ENCODE measurements at places on chromosomes 16 and 17. TPM values are rescaled to one million over a fixed set of nuclear protein-coding genes. Genes with fewer than 3 reads are reported as not detected.
A peak's percentile ranks its signal among the peaks of the same experiment; 100 is the strongest.

Gene SLC13A2
- total RNA-seq: not detected

DNA sequence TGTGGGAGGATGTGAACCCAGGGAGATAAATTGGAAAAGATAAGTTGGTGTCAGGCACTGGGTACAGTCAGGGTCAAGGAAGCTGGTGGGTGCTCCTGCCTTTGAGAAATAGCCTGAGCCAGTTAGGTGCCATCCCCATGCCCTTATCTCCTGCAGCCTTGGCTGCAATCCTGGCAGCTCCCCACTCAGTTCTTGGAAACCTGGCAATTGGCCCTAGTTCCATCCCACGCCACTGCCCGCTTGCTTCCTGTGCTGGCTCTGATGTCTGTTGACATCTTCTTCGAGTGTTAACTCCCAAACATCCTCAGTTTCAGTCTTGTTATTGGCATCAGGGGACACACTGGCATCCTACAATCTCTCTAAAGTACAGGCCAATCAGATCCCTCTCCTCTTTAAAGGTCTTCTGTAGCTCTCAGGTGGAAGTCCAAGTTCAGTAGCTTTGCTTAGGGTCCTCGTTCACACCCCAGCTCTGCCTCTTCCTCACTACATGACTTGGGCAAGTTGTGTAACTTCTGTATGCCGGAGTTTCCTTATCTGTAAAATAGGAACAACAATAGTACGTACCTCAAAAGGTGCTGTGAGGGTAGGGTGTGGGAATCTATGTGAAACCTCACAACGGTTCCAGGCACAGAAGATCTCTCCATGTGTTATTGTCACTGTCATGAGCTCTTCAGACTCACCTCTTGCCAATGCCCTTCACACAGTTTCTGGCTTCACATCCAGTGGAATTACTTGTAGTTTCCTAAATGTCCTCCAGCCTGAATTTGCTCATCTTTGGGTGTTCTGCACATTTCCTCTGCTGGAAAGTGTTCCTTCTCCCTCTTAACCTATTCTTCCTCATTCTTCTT, 13.5 kb upstream of the PRKAR1A start:
- DNase-seq: peak; percentile 82

Gene ZACN
- not detected for total RNA-seq

GRCh38 chr16:81319221-81319912, 4.6 kb downstream of the GAN start:
- DNase-seq: no peak

GRCh38 chr16:80689487-80689886, 114.9 kb downstream of the CDYL2 start:
- no peak for DNase-seq

Gene IKZF3
- total RNA-seq: 0.51 TPM

DNA sequence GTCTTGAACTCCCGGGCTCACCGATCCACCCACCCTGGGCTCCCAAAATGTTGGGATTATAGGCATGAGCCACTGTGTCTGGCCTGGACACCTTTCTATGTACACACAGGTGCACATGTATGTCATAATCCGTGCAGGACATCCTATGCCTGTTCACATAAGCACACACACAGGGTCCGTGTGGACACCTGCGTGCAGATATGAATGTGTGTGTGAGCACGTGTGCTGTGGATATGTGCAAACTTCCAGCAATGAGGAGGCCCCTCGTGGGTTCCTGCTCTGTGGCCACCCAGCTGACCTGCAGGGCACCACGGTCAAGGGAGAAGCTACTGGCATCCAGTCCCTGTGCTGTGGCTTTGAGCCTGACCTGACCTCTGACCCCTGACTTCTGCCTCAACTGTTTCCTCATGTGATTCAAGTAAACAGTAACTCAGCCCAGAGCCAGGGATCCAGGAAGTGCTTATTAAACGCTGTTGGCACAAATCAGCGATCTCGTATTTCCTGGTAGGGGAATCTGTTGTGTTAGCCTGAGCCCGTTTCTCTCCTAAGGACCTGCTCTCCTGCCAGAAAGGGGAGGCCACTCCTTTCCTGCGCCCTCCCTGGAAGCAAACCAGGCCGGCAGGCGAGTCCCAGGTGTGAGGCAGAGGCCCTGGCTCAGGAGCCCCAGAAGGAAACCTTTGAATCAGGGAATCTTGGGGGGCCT, 6.5 kb downstream of the CPNE7 start:
- DNase-seq: no peak

Gene ARHGDIG
- 2.8 TPM for total RNA-seq

DNA sequence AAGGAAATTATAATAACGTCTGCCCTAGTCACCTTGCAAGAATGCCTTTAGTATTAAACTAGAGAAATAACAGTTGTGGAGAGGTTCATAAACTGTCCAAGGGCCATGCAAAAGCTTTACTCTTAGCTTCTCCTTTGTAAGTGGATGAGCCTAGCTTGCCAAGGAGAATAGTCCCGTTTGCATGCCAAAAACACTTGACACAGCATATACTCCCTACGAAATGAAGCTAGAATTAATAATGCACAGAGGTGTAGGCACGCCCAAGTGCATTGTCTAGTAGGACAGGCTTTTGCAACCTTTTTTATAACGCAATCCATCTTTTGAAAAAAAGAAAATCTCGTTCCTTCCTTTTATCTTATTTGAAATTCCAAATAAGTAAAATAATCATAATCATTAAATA, 12.8 kb upstream of the CDRT4 start:
- DNase-seq: no peak

GRCh38 chr16:715477-716199, 720 bp downstream of the METRN start:
- no peak for DNase-seq

Gene SLC35G6
- total RNA-seq: not detected

GRCh38 chr16:4176906-4177417, 60.7 kb upstream of the ADCY9 start:
- DNase-seq: no peak

- DNase-seq: no peak
Measured at GRCh38 chr16:72124761-72125634, 31.4 kb downstream of the DHX38 start.

Gene CDH3
- total RNA-seq: not detected

- DNase-seq: no peak
Measured at GRCh38 chr16:3792472-3793012, 75.2 kb upstream of the TRAP1 start.

Gene OR4D2
- total RNA-seq: not detected

GRCh38 chr17:61904094-61904710, 23.6 kb downstream of the INTS2 start:
- DNase-seq: no peak

GRCh38 chr17:73462823-73463222, 151.0 kb upstream of the CDC42EP4 start:
- DNase-seq: no peak

DNA sequence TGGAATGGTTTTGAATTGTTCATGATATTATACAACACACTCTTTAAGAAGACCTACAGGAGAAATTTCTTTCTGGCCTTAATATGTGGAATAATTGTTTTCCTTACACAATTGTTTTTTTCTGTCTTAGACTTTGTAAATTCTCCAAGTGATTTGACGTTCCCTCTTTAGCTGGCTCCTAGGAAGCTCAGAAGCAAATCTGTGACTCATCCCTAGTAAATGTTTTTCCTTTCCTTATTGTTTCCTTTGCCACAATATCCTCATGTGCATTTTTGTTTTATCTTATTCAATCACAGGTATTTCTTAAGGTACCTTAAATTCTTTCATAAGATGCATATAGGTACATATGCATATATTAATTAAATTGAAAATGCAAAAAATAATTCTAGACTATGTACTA, 13.5 kb downstream of the KIAA0753 start:
- no peak for DNase-seq

Gene CLEC19A
- total RNA-seq: not detected

DNA sequence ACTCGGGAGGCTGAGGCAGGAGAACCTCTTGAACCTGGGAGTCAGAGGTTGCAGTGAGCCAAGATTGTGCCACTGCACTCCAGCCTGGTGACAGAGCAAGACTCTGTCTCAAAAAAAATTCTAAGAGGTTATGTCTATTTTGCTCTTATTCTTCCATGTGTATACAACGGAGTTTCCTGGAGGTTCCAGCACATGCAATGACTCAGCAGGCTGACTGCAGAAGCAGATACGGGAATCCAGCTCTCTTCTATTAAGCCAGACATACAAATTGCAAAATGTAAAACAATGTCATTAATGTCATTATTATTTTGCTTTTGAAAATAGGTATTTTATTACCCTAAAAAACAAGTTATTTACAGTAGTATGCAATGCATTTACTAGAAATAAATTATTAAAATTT, 18.4 kb downstream of the MIEF2 start:
- DNase-seq: no peak

DNA sequence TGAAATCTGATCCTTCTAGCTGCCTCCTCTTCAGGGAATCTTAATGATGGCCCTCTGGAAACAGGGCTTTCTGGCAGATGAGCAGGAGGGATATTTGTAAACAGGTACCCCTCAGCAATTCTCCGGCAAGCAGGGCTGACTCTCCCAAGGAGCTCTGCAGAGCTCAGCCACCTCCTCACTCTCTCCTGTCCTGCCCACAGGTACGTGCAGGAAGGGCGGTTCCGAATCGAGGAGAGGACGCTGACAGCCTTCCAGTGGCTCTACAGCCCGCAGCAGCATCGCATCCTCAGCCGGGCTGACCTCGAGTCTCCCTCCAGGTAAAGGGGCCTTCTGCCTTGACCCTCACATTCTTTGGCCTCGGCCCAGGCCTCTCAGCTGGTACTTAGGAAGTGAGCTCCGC, 20.7 kb upstream of the CCDC92B start:
- no peak for DNase-seq

DNA sequence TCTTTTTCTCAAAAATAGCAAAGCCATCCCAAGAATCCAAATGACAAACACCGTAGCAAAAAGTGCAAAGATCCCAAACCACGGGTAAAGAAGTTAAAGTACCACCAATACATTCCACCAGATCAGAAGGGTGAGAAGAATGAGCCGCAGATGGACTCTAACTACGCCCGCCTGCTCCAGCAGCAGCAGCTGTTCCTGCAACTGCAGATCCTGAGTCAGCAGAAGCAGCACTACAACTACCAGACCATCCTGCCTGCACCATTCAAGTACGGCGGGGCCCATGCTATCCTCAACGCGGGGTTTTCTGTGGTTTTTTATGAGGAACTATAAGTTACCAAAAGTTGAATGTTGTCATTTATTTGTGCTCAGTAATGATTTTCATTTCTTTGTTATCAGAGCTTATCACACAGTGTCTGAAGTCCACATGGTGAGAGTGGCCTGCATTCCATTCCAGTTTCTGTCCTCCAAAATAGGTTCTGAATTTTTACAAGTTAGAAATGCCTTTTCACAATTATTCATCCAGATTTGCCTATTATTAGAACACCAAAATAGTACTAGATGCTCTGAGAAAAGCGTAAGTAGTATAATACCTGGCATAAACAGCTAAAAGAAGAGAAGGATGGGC, 169.2 kb downstream of the MRTFB start:
- DNase-seq: no peak

GRCh38 chr16:67036323-67036741, 7.4 kb downstream of the CBFB start:
- DNase-seq: no peak

DNA sequence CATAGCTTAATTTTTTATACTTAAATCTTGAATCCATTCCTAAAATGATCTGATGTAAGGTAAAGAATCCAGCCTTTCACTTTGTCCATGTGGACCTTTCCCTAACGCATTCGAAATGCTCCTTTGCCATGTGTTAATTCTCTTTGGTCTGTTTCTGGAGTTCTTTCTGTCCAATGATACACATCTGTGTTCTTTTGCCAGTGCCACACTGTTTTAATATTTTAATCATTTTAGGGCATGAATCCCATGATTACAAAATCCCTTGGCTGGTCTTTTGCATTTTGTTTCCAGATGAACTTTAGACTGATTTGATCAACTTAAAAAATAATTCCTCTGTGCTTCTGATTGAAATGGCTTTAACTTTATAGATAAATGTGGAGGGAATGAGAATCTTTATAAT, 74.1 kb downstream of the NTN1 start:
- DNase-seq: no peak

- DNase-seq: peak; percentile 82
Measured at GRCh38 chr16:58628845-58629732, 537 bp downstream of the CNOT1 start.

Gene SLFN12
- 4.3 TPM for total RNA-seq

- peak; percentile 63 for DNase-seq
Measured at GRCh38 chr16:89687092-89687940, 827 bp downstream of the CDK10 start.

DNA sequence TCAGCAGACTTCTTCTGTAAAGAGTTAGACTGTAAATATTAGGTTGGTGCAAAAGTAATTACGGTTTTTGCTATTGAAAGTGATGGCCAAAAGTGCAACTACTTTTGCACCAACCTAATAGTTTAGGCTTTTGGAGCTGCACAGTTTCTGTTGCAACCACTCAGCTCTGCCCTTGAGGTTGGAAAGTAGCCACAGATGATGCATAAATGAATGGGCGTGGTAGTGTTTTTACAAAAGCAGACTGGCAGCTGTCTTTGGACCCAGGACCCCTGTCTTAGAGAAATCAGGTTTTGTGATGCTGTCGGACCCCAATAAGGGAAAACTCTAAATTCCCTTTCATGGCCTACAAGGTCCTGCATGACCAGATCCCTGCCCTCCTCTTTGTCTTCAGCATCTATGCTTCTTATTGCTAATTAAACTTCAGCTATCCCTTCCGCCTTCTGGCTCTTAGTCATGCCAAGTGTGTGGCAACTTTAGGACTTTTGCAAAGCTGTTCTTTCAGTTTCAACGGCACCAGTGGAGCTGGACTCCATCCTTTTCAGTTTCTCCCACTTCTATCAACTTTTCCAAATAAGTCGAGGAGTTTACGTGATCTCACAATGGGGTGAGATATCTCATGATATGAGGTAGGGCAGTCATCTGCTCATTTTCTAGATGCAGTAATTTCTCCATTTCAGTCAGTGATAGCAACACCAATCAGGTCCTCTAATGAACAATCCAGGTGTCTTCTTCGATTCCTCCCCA, 232.3 kb downstream of the XYLT1 start:
- DNase-seq: peak; percentile 38
